ENCODE measurements at places on chromosomes 3 and 15.
A peak's percentile ranks its signal among the peaks of the same experiment; 100 is the strongest.

GRCh38 chr15:94411285-94411684 lies 179.9 kb downstream of the MCTP2 start:
- no peak for DNase-seq

GRCh38 chr3:160986069-160986468 lies 119.1 kb downstream of the B3GALNT1 start:
- peak; percentile 5 for DNase-seq

- DNase-seq: no peak
Observed at GRCh38 chr3:130645261-130645660, 101.4 kb downstream of the PIK3R4 start.

DNA sequence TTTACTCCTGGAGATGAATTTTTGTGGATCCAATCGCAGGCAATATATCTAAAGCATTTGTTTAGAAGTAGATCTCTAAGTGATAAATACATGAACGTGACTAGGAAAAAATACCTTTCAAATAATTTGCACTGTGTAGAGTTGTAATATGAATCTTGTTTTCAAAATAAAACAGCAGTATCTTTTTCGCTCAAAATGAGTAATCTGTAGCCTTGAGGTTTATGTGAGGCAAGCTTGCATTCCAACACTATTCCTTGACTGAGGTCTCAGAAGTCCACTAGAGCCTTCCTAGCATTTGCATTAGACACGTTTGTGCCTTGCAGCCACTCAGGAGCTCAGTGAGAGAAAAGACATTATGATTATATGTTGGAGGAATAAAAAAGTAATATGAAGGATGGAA lies 138.3 kb upstream of the ROBO1 start:
- no peak for DNase-seq

GRCh38 chr3:64079369-64080150 lies 56.3 kb upstream of the PSMD6 start:
- DNase-seq: no peak

DNA sequence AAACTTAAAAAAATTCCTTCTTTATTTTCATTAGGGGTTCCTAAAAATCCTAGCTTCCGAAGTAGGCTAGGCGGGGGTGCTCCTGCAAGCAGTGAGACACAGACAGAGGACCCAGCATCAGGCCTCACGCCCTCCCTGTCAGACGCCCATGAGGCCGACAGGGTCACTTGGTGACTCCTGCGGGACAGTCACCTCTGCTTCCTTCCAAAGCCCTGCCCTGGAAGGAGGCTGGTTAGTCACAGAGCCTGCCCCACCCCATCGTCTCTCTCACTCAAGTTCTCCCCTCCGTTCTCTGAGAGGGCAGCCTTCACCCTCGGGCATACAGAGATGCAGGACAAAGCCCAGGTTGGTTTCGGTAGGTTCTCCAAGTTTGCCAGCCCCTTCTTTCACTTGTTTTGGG lies 38.6 kb downstream of the EHD4 start:
- no peak for DNase-seq
